ENCODE measurements at places on chromosomes 12 and 14.

DNA sequence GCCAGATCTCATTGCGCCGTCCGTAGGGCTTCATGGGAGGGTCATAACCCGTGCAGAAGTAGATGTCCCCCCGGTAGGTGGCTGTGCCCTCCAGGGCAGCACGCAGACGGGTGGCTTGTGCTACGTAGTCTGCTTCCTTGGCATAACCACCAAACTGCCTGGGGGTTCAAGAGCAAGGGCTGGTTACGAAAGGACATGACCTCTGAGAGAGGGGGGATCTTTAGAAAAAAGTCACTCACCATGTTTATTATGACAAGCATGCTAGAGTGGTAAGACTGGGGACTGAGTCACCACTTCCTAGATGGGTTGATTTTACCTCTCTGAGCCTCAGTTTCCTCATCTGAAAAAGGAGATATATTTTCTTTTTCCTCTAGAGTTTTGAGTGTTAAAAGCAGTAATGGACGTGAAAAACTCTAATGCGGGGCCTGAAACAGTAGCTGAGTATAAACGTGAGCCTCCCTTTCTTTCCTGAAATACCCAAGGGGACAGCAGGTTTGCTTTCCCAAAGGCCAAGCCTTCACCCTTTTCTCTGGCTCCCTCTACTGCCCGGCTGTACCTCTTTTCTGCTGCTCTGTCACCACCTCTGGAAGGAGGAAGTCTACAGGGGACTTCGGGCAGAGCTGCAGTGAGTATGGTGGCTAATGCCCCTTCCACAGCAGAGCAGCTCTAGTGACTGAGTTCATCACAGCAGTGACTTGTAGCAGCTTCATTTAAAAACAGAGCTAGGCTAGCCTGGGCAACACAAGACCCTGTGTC, 23.5 kb upstream of the GPRC5D start:
- peak; percentile 49 for DNase-seq

DNA sequence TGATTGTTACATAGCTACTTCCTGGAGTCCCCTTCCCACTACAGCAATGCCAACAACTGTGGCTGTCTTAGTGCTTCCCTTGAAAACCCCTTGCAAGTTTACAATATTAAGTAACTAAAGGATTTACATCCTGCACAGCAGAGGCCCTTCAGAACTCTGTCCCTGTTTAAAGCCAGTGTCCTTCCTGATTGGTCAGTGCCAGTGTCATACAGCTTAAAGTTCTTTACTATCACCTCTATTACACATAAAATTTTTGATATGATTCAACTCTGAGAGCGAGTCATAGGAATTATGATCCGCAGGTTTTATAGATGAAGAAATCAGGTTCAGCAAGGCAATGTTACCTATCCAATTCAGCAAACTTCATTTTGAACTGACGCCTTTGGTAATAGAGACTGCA, 91.4 kb upstream of the ALX1 start:
- no peak for DNase-seq

GRCh38 chr12:128947209-128947608, 93.9 kb downstream of the GLT1D1 start:
- DNase-seq, result no peak

DNA sequence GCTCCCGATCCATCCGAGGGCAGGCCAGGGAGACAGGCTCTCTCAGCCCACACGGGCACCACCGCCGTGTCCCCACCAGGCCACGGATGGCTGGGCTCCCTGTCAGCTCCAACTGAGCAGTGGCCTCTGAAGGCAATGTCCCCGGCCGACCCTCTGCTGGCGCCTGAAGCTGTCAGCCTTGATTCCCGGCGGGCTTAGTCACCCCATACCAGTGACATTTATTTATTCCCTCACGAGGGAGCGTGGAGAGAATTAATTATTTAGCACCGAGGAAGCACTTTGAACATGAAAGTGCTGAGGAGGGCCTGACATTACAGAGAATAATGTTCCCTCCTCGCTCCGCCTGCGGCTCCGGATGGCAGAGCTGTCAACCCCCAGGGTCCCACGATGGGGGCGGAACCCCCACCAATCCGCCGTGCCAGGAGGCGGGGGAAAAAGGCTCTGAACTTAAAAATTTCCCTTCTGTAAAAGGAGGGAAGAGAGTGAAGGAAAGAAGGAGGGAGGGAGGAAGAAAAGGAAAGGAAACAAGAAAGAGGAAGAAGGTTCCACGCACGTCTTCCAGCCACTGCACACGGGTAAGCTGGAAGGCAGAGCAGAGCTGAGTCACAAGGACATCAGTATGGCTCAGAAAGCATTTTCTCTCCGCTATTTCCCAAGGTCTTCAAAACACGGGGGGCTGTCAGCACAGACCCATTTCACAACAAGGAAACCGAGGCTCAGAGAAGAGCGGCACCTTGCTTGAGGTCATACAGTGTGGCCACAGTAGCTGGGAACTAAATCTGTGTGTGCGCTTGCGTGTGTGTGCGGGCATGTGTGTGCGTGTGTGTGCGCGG, 108.7 kb upstream of the NCOR2 start:
- DNase-seq, result no peak

DNA sequence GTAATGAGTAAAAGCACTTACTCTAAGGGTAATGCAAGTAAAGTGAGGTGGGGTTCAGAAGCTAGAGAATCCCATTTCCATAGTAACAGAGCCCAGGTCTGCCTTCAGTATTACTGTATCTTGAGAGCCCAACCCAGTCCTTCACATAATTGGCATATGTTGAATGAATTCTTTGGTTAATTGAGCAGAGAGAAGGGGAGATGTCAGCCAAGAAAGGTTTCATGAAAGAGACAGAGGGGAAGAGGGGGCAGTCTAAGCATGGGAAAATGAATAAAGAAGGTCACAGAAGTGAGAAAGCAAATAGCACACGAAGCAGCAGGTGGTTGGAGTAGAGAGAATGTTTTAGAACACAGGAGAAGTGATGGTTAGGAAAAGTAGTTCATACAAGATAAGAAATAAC, 371.1 kb downstream of the SEC23A start:
- no peak for DNase-seq

GRCh38 chr14:56953884-56954283, 143.6 kb upstream of the OTX2 start:
- DNase-seq, result no peak

GRCh38 chr12:120062976-120063579, 53.5 kb downstream of the RAB35 start:
- no peak for DNase-seq

DNA sequence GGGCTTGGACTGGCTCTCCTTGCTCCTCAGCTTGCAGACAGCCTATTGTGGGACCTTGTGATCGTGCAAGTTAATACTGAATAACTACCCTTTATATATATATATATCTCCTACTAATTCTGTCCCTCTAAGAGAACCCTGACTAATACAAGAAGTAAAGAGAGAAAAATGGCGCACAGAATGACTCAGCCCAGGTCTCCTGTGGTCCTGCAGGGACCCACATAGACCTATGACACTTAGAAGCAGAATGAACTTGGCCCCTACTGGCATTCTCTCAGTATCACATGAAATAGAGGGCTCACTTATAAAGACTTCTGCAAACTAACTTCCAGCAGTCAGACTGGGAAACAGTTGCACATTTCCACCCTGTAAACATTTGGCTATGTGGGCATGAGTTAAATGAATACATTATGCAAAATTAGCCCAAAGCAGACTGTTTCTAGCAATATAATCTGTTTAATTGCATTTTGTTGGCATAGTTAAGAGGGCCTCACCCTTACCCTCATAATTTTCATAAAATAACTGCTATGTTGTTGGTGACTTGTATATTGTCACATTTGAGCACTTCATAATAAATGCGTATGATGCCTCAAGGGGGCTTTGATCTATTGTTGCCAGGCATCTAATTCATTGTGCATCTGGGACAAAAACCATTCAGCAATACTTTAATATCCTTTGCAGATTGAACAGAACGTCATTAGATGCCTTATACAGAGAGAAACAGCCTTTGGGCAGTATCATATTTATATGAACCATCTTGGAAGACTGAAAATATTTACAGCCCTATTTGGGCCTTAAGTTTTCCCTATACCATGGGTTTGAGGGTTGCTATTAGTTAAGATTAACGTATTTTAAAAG, 349.7 kb upstream of the DIO2 start:
- DNase-seq, result no peak

GRCh38 chr12:12548713-12549112, 13.9 kb downstream of the DUSP16 start:
- DNase-seq, result no peak

- DNase-seq, result no peak
Observed at GRCh38 chr12:52070185-52070925, 577 bp downstream of the ATG101 start.

DNA sequence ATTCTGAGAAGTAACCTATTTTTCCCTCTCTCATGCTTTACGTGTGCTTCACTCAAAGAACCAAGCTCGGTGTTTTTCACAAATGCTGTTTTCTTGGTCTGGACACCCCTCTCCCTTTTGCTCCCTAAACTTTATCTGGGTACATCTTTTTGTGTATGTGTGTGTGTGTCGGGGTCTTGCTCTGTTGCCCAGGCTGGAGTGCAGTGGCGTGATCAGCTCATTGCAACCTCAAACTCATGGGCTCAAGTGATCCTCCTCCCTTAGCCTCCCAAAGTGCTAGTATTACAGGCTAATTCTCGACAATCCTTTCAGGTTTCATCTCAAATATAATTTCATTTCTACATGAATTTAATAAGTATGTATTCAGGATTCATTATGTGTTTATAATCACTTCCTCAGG, 83.2 kb downstream of the PEBP1 start:
- no peak for DNase-seq

DNA sequence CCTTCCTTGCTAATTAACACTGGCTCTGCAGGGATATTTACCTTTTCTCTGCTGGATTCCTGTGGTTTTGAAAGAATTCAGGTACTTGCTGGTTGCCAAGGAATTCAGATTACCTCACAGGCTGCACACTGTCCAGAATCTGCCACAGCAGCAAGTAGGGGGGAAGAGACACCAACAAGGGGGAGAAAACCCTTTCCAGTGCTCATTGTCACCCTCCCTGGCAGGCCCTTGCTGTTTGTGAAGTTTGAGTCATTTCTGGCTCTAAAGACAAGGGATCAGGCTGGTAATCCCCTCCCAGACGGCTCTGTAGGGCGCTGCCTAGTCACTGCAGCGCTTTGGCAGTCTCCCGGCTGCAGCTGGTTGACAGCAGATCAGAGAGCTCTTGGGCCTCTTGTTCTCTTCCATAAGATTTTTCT, 50.8 kb downstream of the TTLL5 start:
- DNase-seq, result peak; percentile 27

GRCh38 chr12:116093915-116094314, 183.6 kb downstream of the MED13L start:
- DNase-seq, result no peak

DNA sequence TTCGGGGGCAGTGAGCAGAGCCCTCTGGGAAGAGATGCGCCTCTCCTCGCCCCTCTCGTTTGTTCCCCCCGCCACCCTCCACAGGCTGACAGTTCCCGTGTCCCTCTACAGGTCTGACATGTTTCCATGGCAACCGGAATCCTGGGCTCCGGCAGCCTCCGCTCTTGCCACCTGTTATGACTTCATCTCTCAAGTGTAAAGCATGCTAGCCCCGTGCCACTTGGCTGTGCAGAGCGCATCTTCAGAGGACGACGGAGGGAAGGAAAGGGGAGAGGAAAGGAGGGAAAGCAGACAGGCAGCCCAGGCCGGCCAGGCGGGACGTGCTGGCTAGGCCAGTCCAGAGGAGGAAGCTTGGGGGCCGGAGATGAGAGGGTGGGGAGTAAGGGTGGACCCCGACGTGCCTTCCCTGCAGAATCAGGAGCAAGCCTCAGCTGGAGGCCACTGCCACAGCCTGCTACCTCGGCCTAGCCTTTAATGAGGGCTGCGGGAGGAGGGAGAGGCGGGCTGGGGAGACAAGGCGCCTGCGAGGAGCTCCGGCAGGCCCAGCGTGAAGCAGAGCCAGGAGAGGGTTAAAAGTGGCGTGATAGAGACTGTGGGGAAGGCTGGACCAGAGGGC, 214.3 kb downstream of the DPF3 start:
- DNase-seq, result no peak

DNA sequence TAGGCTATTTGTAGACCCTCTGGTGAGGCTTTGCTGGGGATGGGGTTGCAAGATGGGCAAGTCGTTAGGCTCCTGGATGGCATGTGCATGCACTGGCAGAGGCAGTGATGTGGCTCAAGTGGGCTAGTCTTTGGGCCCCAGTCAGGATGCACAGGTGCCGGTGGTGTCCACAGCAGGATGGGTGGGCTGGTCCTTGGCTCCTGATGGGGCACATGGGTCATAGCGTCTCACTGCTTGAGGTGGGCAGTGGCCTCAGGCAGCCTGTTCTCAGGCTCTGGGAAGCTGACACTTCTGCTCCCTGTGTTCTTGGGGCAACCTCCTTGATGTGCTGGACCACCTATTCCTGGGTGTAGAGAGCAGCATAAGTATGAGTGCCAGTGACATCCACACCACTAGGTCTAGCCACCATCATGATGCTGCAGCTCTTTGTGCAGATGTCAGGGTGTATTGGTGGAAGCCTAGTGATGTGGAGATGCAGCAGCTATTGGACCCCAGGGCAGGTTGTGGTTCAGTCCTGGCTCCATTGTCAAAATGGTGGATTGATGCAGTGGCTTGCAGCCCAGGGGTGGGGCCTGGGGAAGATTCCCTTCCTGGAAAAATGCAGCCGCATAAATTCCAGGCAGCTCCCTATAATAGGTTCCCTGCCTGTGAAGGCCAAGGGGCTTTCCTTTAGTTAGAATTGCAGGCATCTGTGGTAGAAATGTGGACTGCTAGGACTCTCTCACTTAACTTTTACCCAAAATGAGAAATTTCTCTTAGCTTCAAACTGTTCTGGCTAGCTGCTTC, 742.5 kb upstream of the MDGA2 start:
- no peak for DNase-seq

DNA sequence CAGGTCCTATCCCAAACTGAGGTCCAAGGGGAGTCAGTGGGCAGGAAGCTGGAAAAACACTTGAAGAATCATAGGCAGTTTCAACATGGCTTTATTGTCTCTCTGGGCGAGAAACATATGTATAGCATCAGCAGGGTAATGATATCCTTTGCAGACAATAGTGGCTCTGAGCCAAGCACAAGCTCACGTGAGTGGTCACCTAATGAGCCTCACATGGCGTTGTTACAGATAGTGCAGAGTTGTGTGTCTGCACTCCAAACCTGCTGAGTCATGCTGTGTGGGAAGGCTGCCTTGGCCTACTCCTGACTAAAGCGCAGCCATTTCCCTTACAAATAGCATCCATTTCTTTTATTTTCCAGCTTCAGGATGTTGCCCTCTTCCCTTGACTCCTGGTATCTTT, 105.2 kb upstream of the SYT1 start:
- DNase-seq, result no peak

Data from activated naive CD4-positive, alpha-beta T cell treated with anti-CD3 and anti-CD28 coated beads for 36 hours (primary cell).